A172 (cell line): ENCODE measurements at places on chromosomes 1 and 21. TPM values are rescaled to one million over a fixed set of nuclear protein-coding genes. Genes with fewer than 3 reads are reported as not detected.

GRCh38 chr1:84763912-84764680, 73.8 kb upstream of the SSX2IP start:
- no peak for DNase-seq

DNA sequence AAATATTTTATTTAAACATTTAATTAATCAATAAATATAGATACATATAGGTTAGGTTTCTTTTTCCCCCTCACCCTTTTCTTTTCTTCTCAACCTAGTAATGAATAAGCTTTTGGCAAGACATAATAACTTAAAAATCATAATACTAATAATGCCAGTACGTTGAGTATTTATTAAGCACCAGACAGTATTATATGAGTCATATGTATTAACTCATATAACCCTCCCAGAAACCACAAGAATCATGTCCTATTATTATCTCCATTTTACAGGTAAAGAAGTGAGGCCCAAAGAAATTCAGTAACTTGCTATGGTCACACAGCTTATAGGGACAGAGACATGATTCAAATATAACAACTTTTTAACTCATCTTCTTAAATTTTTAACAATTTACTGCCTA, 834.5 kb upstream of the ADGRL2 start:
- no peak for DNase-seq

DNA sequence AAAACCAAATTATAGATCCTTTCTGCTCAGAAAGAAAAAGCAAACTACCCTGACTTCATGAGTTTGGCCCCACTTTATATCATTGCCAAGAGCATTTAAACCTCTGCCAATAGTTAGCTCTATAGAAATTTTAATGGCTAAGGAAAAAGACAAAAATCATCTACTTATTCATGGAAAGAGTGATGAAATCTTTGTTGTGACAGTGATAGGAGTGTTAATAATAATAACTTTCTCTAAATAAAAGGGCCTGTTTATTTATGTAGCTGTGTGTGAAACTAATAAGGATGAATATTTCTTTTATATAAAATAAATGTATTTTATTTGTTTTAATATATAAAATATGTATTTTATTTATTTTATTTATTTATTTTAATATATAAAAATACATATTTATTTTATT, 6.4 kb downstream of the CHODL start:
- DNase-seq = no peak

GRCh38 chr1:174153085-174153824, 6.1 kb upstream of the RABGAP1L start:
- peak; percentile 11 for DNase-seq

DNA sequence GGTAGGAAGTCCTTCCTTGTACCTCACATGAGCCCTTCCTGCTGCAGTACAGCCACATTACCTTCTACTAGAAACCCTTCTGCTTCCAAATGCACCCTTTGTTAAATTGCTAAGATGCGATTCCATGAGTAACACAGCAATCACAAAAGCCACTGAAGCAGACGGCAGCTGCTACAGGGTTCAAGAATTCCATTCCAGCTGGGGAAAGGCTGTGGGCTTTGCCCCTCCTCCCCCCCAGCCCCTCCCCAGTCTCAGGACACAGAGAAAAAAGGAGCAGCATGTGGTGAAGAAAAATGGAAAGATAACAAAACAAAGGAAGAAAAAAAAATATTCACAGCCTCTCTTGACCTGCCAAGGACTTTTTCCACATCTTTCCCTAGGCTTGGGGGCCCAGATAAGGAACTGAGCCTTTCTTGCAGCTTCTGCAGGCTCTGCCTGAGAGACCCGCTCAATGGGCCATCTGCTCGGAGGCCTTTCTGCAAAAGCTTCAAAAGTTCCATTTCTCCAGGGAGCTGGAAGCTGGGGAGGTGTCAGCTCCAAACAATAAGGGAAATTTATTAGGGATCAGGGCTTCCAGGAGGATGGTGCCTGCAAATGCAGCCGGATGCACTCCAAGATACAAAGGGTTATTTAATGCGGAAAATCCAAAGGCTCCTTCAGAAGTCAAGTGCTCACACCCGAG, 72.1 kb downstream of the SYT2 start:
- no peak for DNase-seq

TFF2 gene
- total RNA-seq = not detected in 2 replicates

MPZ gene
- 0.21 and 4.8 TPM in 2 replicates for total RNA-seq

PYHIN1 gene
- not detected in 2 replicates for total RNA-seq

GUCA2A gene
- not detected in 2 replicates for total RNA-seq

AMIGO1 gene
- total RNA-seq = 0.10 TPM in 1 of 2 replicates, not detected in the other
